ENCODE measurements at places on chromosomes 6 and 20. TPM values are rescaled to one million over a fixed set of nuclear protein-coding genes. Genes with fewer than 3 reads are reported as not detected.

KCNK5 gene
- not detected for total RNA-seq

ATG5 gene
- total RNA-seq: 65.0 TPM

PPIL6 gene
- total RNA-seq: 1.4 TPM

ADGRF4 gene
- total RNA-seq: 7.5 TPM

ZNF311 gene
- total RNA-seq: 7.7 TPM

MACROD2 gene
- total RNA-seq: 69.6 TPM

RIPOR2 gene
- 5.3 TPM for total RNA-seq

SUMO4 gene
- 17.3 TPM for total RNA-seq
